Upper lobe of right lung (tissue), 1 donor: ENCODE measurements at places on chromosomes 16 and 17.

DNA sequence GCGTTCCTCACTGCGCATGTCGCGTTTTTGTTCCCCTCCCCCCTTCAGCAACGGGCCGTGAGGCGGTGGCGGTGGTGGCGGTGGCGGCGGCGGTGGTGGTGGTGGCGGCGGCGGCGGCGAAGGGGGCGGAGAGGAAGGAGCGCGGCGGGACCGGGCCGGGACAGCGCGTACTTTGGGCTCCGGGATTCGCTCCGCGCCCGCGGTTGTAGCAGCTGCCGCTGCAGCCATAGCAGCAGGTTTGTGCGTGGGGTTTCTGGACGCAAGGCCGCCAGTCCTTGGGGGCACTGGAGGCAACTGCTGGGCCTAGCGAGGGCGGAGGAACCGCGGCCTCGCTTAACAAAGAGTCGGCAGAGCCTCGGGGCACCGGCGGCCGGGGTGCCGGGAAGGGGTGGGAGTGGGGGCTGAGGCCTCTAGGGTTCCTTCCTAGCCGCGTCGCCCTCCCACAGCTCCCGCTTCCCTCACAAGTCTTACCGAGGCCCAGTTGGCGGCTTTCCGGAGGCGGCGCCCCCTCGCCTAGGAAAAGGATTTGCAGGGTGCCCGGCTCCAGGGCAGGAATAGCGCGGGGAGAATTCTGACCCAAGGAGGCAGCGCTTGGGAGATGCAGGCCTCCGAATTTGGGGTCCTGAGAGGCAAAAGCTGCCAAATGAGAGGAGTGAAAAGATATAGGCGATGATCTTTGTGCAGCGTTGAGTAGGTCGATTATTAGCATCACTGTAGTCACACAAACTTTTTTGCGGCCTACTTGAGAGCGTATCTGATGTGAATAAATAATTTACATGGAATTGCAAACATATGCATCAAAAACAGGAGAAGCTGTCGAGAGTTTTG, at the start of gene DDX42:
Gene DDX42, plus strand, starts transcription at position 30 of the 828 bp plus-strand sequence. CDS start 12,880 bp downstream, outside the sequence.
- peak; percentile 94 for DNase-seq

DNA sequence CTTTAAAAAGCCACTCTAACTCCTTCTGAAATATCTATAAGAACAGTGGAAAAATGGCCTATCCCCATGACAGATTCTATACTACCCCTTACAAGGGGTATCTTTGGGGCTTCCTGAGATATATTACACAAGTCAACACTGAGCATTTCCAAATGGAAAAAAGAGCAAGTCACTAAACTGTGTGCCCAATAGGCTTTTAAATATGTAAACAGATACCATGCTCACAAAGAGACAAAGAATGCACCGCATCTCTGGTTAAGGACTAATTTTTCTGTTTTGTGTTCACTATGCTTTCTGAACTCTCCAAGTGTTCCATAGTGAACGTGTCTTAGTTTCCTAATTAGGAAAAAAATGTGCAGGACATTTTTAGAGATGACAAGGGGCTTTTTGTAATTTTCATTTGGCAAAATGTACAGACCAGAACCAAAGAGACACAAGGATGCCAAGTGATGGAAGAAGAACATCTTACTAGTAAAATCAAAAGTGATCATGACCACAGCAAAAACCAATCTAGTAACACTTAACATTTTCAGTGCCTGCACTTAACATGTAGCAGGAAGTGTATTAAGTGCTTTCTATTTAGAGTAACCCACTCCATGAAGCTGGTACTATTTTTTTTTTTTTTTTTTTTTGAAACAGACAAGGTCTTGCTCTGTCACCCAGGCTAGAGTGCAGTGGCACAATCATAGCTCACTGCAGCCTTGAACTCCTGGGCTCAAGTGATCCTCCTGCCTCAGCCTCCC, 21.5 kb downstream of the MYH11 start:
- no peak for DNase-seq

DNA sequence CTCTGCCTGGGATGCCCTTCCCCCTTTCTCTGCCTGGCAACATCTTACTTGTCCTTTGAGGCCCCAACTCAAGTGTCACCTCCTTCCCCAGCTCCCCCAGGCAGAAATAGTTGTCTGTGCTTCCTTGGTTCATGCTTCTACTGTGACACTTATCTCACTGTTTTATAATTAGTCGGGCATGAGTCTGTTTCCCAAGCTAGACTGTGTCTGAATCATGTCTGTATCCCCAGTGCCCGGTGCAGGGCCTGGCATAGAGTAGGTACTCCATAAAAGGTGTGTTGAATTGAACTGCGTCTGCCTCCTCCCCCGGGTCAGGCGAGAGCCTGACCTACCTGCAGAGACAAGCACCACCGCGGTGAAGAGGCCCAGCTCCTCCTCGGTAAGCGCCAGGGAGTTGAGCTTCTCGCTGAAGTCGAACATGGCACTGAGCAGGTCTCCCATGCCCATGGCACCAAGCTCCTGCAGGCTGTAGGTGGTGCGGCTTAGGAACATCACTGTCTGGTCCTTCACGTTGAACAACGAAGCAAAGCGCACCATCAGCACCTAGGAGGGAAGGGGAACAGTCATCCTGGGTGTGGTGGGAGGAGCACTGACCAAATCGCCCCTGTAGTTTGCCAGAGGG, 6.7 kb downstream of the NR1D1 start:
- no peak for DNase-seq

DNA sequence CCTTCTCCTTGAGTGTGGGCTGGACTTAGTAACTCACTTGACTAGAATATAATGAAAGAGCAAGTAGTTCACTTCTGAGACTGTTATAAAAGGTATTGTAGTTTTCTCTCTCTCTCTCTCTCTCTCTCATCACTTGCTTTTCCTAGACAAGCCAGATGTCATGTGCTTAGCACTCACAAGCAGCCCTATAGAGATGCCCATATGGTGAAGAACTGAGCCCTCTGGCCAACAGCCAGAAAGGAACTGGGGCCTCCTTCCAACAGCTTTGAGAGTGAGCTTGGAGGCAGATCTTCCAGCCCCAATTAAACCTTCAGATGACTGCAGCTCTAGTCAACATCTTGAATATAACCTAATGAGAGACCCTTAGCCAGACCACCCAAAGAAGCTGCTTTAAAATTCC, 440.5 kb downstream of the GRIN2A start:
- no peak for DNase-seq

DNA sequence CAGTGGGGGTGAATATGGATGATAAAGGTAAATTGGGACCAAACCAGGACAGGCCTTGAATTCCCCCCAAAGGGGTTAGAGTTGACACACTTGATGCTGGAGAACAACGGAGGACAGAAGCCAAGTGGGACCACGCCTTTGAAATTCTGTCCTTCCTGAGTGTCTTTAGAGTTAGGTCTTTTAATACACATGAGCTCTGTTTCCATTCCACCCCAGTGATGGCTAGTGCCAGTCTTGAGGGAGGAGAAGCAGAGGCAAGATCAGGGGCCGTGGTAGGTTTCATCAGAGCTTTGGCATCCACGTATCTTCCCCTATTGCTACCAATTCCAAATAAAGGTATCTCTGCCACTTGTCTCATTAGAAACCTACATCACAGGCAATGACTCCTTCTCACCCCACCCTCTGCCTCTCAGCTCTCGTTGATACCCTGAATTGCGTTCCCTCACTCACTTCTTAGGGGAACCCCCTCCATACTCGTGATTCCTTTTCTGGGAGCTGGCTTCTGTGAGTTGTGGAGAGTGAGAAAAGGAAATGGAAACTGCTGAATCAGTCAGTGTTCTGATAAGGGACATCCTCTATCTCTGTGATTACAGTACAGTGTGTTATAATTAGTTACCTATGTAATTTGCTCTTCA, 2.4 kb upstream of the CCL3L1 start:
- DNase-seq, result no peak

DNA sequence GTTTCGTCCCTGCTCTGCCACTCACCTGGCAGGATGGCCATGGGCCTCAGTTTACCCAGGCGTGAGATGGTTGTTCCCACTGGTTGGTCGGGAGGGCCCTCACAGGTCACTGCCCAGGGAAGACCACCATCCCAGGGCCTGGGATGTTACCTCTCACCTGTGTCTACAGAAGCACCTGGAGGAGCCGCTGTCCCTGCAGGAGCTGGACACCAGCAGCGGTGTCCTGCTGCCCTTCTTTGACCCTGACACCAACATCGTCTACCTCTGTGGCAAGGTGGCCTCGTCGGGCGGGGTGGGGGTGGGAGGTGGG, 4.1 kb downstream of the CORO1A start:
- no peak for DNase-seq

GRCh38 chr17:19370493-19370960, 7.8 kb upstream of the MAPK7 start:
- no peak for DNase-seq

DNA sequence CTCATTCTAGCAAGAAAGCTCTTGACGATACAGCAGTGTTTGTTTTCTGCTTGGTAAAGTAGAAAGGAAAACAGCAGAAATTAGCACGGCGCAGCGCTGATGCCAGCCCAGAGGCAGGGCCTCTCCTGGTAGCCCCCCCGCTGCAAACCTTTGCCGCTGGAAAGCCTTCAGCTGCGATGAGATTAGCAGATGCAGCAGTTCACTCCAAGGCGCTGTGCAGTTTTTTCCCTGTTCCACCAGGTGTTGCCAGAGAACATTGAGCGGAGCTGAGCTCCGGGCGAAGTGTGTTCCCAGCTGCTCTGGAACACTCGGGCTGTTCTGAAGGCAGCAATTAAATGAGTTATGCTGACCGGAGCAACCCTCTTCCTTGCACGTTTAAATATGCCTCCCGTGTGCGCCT, 72.5 kb downstream of the RBFOX1 start:
- DNase-seq, result peak; percentile 85

- DNase-seq, result no peak
Observed at GRCh38 chr17:11704041-11704440, 105.8 kb downstream of the DNAH9 start.

- no peak for DNase-seq
Observed at GRCh38 chr16:63462316-63462715, 1426.1 kb upstream of the CDH8 start.

- DNase-seq, result no peak
Observed at GRCh38 chr17:19579867-19580565, 46.4 kb downstream of the SLC47A1 start.
